Caki2 (cell line): ENCODE measurements at places on chromosomes 7 and 10. TPM values are rescaled to one million over a fixed set of nuclear protein-coding genes. Genes with fewer than 3 reads are reported as not detected.

The ENTPD1 gene
- total RNA-seq, result 0.03 TPM in 1 of 2 replicates, not detected in the other

The SPDYE16 gene
- 2.2 TPM in 1 of 2 replicates, not detected in the other for total RNA-seq

The RBM20 gene
- total RNA-seq, result 7.2 and 7.7 TPM in 2 replicates

The NRF1 gene
- total RNA-seq, result 8.9 and 10.1 TPM in 2 replicates

The ECHS1 gene
- total RNA-seq, result 95.9 and 100 TPM in 2 replicates

The RADIL gene
- 2.2 TPM in 1 of 2 replicates, not detected in the other for total RNA-seq

The RASSF4 gene
- 2.9 and 3.4 TPM in 2 replicates for total RNA-seq

The ATOH7 gene
- not detected in 2 replicates for total RNA-seq

The AGBL3 gene
- 0.81 and 1.5 TPM in 2 replicates for total RNA-seq

The TMEM213 gene
- not detected in 2 replicates for total RNA-seq

The KCNMA1 gene
- total RNA-seq, result 6.2 and 12.8 TPM in 2 replicates

The HOXA6 gene
- 0.96 and 1.2 TPM in 2 replicates for total RNA-seq

The AQP1 gene
- total RNA-seq, result 0.32 TPM in 1 of 2 replicates, not detected in the other

The STEAP1 gene
- total RNA-seq, result 0.71 TPM in 1 of 2 replicates, not detected in the other

The BNIP3 gene
- 564 and 575 TPM in 2 replicates for total RNA-seq

The PARG gene
- 19.5 and 27.3 TPM in 2 replicates for total RNA-seq

The NEBL gene
- total RNA-seq, result 5.4 and 7.4 TPM in 2 replicates

The ABCC2 gene
- total RNA-seq, result 64.4 and 68.4 TPM in 2 replicates

The PHYH gene
- total RNA-seq, result 49.0 and 82.1 TPM in 2 replicates

The CALHM1 gene
- total RNA-seq, result not detected in 2 replicates

The CYP3A7 gene
- not detected in 2 replicates for total RNA-seq

The MOSPD3 gene
- 3.6 and 34.9 TPM in 2 replicates for total RNA-seq

The PTF1A gene
- total RNA-seq, result not detected in 2 replicates

The KLLN gene
- 0.54 TPM in 1 of 2 replicates, not detected in the other for total RNA-seq
